Amniotic epithelial cell (primary cell): ENCODE measurements at places on chromosomes 16 and 17.

DNA sequence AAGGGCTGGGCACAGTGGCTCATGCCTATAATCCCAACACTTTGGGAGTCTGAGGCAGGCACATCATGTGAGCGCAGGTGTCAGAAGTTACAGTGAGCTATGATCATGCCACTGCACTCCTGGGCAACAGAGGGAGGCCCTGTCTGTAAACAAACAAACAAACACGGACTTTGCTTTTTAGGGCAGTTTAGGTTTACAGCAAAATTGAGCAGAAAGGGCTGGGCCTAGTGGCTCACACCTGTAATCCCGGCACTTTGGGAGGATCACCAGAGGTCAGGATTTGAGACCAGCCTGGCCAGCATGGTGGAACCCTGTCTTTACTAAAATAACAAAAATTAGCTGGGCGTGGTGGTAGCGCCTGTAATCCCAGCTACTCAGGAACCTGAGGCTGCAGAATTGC is 3.3 kb upstream of the CARHSP1 start:
- DNase-seq, result no peak

DNA sequence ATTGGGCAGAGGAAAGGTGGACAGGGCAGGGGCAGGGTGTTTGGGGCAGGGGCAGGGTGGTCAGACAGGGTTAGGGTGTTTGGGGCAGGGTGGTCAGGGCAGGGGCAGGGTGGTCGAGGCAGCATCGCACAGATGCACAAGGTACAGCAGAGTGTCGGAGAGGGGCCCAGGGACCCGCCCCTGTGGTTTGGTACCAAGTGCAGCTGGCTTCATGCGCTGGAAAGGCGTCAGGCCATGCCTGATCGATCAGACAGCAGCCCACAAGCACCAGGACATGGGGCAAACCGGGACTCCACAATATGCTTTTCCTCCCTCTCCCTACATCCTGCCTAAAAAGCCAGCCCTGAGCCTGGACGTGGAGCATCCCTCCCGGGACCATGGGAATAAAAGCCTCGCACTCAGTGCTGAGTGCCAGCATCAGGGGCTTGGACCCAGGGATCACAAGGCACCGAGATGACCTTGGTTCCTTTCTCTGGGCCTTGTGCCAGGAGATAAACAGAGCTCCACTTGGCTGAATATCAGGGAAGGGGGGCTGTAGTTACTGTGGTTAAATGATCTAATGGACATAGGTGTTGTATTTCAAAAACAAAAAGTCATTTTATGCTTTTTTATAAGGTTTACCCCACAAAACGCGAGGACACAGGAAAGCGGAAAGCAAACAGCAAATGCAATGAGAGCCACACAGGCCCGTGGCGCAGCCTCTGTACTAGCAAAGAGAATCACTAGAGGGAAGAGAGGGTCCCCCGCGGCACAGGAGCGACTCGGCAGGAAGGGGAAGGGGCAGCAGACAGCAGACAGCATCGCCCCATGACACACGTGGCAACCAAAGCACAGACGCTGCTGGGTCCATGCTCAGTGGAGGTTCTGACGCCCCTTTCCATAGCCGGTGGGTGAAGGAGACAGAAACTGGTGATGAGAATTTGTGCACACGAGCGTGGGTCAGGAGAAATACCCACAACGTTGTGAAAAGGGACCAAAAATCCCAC is 5.3 kb upstream of the HEXD start:
- DNase-seq, result no peak

- DNase-seq, result no peak
Observed at GRCh38 chr17:77872199-77872598, 86.3 kb upstream of the TNRC6C start.

DNA sequence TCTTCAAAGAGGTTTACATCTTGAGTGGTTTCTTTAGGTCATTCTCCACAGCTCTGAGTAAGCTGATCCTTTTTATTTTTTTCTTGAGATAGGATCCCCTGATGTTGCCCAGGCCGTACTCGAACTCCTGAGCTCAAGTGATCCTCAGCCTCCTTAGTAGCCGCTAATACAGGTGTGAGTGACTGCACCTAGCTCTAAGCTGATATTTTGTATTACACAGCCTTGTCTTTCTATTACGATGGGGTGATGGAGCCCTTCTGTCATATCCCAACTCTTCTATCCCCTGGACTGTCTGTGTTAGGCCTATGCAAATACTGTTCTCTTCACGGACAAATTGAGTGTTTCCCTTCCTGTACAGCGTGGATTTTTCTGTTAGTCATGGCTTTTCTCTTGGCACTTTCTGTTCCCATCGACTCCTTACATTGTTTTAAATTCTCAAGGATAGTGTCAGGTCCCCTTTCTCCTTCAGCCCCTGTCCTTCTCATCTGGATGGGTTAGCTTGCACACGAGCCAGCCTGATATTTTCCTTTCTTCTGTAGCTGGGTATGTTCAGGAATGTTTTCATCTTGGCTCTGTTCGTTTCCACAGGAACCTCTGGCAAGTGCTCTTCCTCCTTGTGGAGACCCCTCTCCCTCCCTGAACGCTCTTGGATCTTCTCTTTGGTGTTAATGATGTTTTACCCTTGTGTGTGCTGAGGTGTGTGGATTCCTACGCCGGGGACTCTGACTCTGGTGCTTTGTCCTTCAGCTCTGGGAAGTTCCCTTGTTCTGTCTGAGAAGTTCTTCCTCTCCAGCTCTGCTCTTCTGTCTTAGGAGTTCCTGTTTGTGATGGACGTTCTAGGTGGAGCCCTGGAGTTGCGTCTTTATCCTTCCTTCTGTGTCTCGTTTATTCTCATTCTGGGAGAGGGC is 2.3 kb downstream of the BANP start:
- no peak for DNase-seq

- peak; percentile 42 for DNase-seq
Observed at GRCh38 chr17:30920683-30921543, 832 bp upstream of the ADAP2 start.

DNA sequence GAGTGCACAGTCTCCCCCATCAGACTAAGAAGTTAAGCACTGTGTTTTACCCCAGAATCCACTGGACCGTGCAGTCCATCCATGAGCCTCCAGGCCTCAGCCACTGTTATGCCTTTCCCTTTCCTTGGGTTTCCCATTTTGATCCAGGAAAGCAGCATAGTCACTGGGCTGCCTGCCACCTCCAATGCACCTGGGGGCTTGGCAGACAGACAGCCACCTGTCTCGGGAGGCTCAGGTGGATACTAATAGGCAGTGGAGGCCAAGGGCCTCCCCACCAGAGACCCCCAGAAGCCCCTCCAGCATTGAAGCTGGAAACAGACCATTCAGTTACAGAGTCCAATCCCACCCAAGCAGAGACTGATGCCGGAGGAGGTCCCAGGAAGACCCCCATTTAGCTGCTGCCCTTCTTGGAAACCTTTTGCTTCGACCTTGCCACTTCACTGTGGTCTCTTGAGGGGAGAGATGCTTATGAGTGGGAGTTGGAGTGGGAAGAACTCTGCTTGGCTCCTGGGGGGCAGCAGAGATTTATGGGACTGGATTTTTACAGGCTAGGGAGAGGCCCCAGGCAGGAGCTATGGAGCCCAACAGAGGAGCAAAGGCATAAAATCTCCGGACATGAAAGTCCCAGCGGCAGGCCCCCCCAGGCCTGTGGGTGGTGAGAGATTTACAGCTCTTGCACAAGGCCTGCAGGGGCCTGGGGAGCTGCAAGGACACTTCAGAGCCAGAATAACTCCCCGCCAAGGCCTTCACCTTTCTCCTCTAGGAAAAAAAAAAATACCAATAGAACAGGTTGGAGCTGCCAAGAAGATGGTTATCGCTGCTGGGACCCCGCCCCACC is 12.2 kb upstream of the SP2 start:
- DNase-seq, result no peak

GRCh38 chr17:12127177-12127576 is 106.5 kb downstream of the MAP2K4 start:
- DNase-seq, result no peak

DNA sequence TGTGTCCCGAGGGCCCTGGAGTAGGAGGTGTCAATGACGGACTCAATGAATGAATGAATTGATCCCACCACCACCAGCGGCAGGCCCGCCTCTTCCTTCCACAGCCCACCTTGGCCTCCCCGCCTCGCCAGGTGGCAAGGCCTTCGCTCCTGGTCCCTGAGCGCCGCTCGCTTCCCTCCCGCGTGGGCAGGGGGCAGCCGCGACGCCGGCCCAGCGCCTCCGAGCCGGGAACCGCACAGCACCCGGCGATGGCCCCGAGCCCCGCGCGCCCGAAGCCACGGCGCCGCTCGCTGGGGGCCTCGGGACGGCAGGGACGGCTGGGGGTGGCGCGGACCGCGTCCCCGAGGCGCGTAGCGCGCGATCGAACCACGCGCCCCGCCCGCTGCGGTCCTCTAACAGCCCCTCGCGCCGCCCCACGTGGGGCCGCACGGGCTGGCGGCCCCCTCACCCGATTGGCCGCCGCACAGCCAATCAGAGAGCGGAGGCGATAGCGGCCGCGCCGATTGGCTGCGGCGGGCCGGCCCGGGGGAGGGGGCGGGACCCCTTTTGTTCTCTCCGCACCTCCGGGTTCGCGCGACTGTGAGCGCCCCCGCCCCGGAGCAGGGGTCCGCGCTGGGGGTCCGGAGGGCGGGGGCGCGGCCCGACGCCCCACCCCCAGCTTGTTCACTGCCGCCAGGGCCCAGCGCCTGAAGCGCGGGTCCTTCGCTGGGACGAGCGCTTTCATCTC is 31.4 kb downstream of the ACTG1 start:
- DNase-seq, result peak; percentile 44

DNA sequence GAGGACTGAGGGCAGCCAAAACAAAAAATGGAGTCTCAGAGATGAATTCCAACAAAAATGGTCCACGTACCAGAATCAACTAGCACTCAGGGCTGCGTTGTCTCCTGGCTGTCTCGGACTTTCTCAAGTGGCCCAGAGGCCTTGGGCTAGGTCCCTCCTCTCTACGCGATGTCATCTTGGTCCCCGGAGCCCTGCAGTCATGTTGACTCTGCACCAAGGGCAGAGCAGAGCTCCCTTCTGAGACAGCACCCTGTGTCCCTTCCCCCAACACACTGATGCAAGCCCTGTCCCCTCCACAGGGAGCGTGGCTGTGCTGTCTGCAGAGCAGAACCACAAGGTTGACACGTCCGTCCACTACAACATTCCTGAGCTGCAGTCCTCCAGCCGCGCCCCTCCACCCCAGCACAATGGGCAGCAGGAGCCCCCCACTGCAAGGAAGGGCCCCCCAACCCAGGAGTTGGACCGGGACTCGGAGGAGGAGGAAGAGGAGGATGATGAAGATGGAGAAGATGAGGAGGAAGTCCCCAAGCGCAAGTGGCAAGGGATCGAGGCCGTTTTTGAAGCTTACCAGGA is 20.8 kb downstream of the GINS2 start:
- DNase-seq, result no peak

GRCh38 chr16:63458846-63459245 is 1422.6 kb upstream of the CDH8 start:
- no peak for DNase-seq

DNA sequence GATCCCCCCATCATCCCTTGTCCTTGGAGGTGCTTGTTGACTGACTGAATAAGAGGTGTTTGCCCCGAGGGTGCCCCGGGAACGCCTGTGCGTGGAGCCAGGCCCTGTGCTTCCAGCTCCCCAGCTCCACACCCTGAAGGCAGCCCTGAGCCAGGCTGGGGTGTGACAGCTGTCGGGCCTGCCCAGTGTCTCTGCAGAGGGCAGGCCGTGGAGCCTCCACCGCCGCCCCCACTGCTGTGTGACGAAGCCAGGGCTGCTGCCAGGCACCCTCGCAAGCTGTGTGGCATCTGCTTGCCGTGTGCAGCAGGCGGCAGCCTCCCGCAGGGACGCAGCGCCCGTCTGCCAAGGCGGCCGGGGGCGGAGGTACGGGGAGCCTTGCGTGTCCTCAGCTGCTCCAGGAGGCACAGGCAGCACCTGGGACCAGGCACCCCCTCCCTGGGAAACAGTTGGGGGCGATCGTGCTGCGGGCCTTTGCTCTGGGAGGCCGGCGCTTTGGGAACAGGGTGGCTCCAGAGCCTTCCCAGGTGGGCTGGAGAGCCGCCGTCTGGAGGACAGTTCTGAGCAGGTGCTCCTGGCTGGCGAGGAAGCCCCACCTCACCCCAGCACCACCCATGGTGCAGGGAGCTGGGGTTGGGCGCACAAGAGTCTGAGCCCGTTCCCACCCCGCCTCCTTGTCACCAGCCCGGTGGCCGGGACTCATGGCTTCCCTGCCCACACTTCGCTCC is 26.6 kb downstream of the GSE1 start:
- no peak for DNase-seq

- DNase-seq, result no peak
Observed at GRCh38 chr17:1188812-1189504, 9.2 kb upstream of the ABR start.

DNA sequence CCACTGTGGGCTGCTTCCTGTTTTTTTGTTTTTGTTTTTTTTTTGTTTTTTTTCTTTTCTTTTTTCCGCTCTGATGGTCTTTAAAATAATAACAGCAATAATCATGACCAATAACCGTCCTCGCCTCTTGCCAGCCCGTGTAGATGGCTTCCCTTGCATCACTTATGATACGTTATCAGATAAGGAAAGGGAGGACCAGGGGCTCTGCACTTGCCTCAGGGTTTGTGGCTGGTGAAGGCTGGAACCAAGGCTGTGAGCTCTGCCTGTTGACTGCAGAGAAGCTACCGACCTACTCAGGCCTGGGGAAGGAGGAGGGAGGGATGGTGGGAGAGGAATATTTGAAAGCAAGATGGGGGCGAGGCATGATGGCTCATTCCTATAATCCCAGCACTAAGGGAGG is 114.0 kb upstream of the SDK2 start:
- DNase-seq, result no peak

DNA sequence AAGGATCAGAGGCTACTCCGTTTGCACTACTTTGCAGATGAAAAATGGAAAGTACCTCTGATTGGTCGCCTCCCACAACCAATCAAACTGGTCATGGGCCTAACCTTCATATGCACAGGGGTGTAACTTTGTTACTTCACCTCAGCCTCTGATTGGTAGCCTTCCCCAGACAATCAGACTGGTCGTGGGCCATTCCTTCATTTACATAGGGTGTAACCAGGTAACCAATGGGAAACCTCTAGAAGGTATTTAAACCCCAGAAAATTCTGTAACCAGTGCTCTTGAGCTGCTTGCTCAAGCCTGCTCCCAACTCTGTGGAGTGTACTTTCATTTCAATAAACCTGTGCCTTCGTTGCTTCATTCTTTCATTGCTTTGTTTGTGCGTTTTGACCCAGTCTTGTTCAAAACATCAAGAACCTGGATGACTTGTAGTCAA is 39.2 kb upstream of the USP22 start:
- DNase-seq, result no peak

GRCh38 chr17:4940555-4941318 is 669 bp downstream of the RNF167 start:
- DNase-seq, result no peak

- no peak for DNase-seq
Observed at GRCh38 chr17:9334536-9335446, 240.8 kb downstream of the STX8 start.

DNA sequence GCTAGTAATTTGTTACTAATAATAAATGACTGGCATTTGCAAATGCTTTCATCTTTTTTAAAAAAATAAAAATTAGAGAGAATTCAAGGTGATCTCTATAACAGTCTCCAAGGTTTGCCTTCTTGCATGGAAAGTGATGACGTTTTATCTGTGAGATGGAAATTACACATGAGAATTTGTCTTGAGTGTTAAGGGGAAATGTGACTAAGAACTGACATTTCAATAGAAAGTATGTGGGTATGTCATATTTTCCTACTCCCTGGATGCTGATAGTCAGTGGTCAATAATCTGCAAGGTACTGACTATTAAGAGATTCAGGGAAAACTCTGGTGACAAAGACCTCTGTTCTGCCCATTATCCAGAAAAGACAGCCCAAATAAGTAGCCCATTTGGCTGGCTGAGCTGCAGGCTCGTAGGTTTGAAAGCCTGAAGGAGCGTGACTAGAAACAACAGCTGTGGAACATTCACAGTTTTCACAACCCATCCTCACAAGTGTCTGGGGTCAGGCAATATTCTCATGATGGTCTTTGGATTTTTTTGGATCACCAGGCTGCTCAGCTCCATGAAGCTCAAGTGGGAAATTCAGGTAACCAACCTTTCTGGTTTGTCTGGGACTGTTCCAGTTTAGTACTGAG is 49.7 kb upstream of the WSCD1 start:
- DNase-seq, result no peak
